ENCODE measurements at places on chromosomes 4 and X.

DNA sequence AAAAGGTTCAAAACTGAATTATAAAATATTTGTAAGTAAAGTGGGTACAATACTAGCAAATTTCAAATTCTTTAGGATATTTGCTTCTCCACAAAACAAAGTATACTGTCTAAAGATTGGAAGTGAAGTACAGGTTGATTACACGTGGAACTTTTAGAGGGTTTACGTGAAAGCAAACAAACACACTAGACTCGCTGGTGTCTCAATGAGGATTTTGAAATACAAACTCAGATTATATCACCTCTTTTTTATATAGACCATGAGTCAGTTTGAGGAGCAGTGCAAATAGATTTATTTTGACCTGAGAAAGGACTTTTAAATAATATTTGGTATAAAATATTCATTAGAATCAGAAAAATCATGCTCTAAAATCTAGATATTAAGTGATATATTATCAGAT is 185.0 kb downstream of the SPOCK3 start:
- no peak for DNase-seq

GRCh38 chr4:56708146-56708545 is 27.1 kb upstream of the HOPX start:
- no peak for DNase-seq

DNA sequence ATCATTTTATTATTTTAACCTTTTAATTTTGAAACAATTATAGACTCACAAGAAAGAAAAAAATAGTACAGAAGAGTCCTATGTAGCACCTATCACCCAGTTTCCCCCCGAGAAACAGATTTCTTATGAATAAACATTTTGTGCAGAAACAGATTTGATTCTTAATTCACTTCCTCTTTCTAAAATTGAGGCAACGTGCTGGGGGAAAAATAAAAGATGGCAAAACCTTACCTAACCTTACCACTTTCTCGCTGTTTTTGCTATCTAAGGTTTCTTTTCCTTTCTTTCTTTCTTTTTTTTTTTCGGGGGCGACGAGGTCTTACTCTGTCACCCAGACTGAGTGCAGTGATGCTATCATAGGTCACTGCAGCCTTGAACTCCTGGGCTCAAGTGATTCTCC is 4.3 kb upstream of the CLNK start:
- DNase-seq = no peak

- no peak for DNase-seq
These were observed 63.7 kb downstream of the SORCS2 start for GRCh38 chr4:7255996-7256395.

All from T-helper 9 cell (primary cell).